ENCODE measurements at places on chromosomes 7 and 10.

GRCh38 chr7:43148161-43148731 lies 35.8 kb downstream of the HECW1 start:
- peak; percentile 42 for DNase-seq

GRCh38 chr7:105521027-105521716 lies 899 bp downstream of the PUS7 start:
- no peak for DNase-seq

DNA sequence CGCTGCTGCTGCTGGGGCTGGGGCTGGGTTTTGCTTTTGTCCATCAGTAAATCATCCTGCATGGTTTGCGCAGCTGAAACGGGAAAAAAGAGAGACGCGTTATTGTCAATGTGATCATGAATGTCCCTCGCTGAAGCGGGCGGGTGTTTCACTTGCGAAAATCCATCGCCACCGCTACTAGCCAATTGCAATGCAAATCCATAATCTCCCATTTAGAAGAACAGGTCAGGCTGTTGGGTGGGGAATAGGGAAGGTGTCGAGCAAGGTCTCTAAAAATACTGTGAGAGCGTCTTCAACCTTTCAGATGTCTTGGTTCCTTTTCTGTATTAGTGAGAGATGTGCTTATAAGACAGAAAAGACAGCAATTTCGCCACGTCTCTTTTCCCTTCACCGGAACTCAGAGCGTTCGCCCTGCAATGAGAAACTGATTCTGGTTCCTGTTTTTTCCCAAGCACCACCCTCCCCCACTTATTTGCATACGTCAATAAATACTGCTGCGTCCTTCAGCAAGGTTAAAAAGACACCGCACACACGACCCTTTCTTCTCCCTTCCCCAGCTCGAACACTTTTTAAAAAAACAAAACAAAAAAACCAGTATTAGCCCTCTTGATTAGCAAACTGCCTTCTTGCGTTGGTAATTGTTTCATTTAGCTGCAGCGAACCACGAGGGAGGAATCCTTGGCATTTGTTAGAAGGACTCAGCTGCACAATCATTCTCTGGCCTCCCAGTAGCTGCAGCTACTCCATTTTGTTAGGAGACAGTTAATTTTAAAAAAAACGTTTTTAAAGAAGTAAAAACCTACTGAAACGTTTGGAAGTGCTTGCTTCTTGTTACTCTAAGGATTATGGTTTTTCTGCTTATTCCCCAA lies 50.4 kb downstream of the CPEB3 start:
- DNase-seq = peak; percentile 26

DNA sequence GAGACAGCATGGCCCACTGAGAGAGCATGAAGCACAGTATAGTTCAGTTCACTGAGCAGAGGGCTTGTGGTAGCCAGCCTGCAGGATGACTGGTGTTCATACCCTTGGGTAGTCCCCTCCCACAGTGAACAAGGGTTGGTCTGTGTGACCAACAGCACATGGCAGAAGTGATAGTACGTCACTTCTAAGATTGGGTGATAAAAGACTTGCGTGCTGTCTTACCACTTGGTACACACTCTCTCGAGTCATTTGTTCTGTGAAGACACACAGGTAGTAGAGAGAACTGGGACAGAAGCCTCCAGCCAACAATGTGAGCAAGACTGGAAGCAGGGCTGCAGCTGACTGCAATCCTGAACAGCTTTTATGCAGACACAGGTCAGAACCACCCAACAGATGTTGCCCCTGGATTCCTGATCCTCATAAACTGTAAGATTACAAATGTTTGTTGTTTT lies 14.6 kb downstream of the EPC1 start:
- DNase-seq = no peak

DNA sequence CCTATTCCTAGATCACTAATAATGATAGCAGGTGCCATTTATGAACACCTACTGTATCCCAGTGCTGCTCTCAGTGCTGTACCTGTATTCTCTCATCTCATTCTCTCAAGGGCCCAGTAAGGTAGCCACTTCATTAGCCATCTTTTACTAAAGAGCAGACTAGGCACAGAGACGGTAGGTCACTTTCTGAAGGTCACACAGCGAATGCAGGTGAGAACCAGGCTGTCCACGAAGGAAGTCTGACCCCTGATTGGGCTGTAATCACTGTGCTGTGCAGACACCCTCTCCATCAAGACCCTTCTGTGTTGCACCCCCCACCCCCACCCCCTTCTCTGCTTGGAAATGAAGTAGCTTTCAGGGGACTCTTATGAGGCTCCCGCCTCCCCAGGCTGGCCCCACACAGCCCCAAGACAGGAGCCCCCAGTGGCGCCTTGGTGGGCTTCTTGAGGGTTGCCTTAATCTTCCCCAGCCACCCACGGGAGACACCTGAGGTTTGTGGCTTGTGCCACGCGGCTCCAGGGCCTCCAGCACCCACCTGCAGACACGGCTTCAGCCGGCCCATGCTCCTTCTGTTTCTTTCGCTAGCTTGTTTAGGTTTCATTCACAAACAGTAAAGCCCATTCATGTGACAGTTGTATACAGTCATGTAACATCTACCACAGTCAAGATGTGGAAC lies 81.7 kb upstream of the FAM20C start:
- DNase-seq = no peak

DNA sequence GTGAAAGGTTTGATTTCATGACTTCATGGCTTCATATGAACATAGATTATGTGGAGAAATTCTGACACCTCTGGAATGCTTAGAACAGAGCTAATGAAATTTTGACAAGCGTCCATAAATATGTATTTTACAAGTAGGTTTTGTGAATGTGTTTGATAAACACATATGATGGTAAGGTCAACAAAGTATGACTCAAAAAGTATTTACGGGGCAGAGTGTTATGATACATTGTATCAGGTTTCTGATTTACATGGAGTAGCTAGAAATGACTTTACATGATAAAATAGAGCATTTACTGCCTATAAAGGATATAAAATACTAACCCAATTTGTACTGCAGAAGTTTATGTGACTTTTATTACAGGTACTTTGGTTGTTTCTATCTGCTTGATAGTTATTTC lies 206.3 kb downstream of the MDFIC start:
- DNase-seq = no peak

DNA sequence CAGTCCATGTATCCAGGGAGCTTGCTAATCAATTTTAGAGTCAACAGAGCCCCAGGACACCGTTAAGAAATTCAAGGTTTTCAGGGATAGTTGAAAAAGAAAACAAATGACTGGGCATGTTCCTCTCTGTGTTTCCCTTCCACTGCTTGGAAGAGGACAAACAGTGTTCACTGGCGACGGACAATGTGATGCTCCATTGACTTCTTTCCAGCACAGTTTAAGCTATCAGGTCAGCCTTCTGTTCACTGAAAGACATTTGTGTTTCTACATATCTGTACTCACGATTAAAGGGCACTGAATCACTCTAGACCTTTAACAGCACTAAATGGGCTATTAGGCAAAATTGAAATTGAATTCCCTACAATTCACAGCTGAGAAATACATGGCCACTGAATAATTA lies 123.6 kb downstream of the RNLS start:
- no peak for DNase-seq

DNA sequence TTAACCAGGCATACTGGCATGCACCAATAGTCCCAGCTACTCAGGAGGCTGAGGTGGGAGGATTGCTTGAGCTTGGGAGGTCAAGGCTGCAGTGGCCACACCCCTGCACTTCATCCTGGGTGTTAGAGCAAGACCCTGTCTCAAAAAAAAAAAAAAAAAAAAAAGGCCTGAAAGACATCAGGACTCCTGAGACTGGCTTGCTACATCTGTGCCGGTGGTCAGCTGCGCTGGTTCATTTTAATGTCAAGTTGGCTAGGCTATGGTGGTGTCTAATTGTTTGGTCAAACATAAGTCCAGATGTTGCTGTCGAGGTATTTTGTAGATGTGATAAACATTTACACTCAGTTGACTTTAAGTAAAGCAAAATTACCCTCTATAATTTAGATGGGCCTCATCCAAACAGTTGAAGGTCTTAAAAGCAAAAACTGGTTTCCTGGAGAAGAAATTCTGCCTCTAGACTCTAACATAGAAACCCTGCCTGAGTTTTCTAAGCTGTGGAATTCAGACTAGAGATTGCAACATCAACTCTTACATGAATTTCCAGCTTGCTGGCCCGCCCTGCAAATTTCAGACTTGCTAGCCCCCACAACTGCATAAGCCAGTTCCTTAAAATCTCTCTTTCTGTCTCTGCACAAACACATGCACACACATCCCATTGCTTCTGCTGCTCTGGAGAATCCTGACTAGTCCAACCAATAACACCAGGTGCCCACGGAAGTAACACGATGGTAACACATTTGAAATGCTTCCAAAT lies 18.2 kb downstream of the MYOF start:
- no peak for DNase-seq

- no peak for DNase-seq
Measured at GRCh38 chr7:25725451-25725850, 426.5 kb upstream of the NFE2L3 start.

DNA sequence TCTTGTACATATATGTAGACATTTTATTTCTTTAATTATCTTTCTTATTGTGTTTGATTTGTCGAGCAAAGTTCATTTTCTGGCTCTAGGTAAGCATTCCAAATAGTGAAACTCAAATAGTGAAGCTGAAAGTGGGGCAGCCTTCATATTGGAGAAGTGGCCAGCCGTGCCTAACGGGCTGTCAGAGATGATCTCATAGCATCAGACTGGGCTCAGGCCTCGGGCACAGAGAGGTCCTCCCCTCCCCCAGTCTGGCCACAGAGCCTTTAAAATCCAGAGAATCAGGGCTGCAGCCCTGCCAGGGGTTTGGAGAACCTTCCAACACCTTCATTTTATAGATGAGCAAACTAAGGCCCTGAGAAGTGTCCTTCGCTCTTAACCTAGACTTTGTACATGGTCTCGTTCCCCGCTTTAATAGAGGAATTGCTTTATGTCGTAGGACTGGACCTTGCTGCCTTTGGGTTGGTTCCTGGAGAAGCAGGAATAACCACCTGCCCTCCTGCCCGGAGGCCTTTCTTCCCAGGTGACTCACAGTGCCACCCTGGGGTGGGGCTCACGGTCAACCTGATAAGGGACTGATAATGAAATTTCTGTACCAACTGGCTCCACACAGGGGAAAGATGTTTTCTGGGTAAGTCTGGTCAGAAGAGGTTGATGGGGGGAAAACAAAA lies 7.3 kb downstream of the TSPAN15 start:
- no peak for DNase-seq

DNA sequence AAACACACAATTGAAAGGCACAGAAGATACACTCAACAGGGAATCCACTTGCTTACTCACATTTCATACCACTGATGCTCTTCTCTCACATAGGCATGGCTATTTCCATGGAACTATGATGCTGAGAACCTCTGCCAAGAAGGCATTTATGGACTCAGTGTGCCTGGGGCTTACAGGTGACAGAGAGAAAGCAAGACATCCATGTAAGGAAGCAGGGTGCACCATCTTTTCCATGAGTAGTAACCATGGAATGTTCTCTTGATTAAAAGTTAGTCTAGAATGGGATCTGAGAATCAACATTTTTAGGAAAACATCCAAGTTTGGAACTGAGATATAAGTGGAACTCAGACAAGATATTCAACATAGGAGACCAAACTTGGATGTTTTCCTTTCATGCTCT lies 52.5 kb upstream of the MACC1 start:
- no peak for DNase-seq

- DNase-seq = no peak
Measured at GRCh38 chr7:91348711-91349110, 84.5 kb downstream of the FZD1 start.

DNA sequence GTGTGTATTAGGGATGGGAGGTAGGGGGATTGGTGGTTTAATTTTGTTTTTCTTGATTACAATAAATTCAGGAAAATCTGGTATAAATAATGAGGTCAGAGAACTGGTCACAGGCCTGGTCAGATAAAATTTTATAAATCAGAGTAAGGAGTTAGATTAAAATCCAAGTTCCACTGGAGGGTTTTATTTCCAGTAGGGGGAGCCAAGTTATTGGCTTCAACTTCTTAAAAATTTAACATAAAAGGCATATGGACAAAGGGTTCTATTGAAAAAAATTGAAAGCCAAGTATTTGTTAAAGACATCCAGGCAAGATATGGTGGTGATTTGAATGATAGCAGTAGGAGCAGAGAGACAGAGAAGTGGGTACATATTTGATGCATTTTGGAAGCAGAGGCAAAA lies 763.3 kb downstream of the SORCS1 start:
- DNase-seq = no peak

- no peak for DNase-seq
Measured at GRCh38 chr10:26386781-26387180, 51.4 kb upstream of the APBB1IP start.

- DNase-seq = no peak
Measured at GRCh38 chr7:50742401-50742800, 40.3 kb downstream of the GRB10 start.

DNA sequence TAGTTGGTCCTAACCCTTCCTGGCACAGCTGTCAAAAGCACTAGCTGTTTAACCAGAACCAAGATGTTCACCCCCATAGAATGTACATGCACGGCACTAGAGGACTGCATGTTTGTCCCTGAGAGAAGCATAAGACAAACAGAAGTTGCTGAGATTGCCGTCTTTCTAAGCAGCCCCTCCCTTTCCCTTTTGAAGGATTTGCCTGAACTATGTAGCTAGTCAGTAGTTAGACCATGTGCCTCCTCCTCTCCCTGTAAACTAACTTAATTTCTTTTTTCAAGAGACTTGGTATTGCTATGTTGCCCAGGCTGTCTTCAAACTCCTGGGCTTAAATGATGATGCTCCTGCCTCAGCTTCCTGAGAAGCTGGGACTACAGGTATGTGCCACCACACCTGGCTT lies 40.7 kb downstream of the TBC1D12 start:
- DNase-seq = no peak

GRCh38 chr7:111162692-111163091 lies 71.8 kb downstream of the LRRN3 start:
- DNase-seq = no peak
